Body of pancreas (tissue), 4 donors: ENCODE measurements at places on chromosomes 6 and 20.
A peak's percentile ranks its signal among the peaks of the same experiment; 100 is the strongest.

DNA sequence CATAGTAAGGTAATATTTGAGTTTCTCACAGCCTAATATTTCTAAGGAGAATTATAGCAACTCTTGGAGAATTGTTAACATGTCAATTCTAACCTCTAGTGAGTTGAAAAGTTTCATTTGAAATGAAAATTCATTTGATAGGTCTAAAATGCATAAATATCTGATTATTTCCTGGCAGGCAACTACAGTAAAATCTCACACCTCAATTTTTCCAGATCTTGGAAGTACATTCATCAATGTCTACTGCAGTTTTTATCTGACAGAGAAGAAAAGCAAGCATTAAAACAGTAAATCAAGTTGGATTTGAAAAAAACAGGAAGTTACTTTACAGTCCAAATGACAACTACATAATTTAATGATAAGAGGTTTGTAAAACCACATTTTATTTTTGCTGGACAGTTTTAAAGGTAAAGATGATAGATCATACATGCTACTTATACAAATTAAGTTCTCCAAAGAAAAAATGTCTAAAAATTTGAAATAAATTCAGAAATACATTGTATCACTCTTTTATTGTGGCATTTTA is 631.3 kb downstream of the EYS start:
- no peak for DNase-seq
- H3K4me3 ChIP-seq = no peak overlapping the region
- no peak overlapping the region for H3K27ac ChIP-seq
- no peaks in the 10 kb centered on the region for H3K27me3 ChIP-seq
- H3K4me1 ChIP-seq = no peaks in the 10 kb centered on the region

- no peak overlapping the region for H3K4me3 ChIP-seq
- H3K4me1 ChIP-seq = peaks cover 68% of the 10 kb centered on the region
- peak overlapping the region; percentile 39 for H3K27ac ChIP-seq
Measured at GRCh38 chr20:32454164-32455145, 96.3 kb downstream of the ASXL1 start.

- no peak overlapping the region for H3K27ac ChIP-seq
- no peaks in the 10 kb centered on the region for H3K36me3 ChIP-seq
- H3K4me3 ChIP-seq = no peak overlapping the region
- H3K27me3 ChIP-seq = no peaks in the 10 kb centered on the region
- no peak for DNase-seq
- no peaks in the 10 kb centered on the region for H3K4me1 ChIP-seq
Measured at GRCh38 chr6:48957781-48958180, 505.3 kb downstream of the MMUT start.

DNA sequence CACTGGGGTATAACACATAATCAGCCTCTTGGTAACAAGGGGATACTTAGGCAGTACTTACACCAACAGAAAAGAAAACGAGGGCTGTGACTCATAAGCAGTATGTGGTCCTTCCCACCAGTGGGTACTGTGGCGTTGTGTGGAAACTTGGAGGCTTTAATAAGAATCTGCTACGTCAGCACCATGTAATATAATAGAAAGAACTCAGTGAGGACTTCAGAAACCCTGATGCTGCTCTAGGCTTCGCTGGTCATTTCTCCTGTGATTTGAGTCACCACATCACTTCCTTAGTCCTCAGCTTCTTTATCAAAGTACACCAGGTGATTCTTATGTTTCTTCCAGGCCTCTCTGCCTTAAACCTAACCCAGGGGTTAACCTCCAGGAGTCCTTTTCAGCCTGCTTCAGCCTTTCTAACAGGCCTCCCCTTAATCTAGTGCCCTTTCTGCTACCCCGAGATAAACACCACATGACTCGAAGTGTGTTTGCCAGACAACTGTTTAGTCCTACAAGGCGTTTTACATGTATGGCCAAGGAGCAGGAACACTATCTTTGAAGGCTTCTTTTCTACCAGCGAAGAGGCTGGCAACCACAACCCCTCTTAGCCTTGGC is 68.5 kb downstream of the FYN start:
- H3K4me3 ChIP-seq = no peak overlapping the region
- DNase-seq = no peak
- no peaks in the 10 kb centered on the region for H3K27me3 ChIP-seq
- no peaks in the 10 kb centered on the region for H3K36me3 ChIP-seq

GRCh38 chr6:158620963-158621693 is 23.4 kb downstream of the DYNLT1 start:
- H3K27me3 ChIP-seq = no peaks in the 10 kb centered on the region
- peaks cover 8% of the 10 kb centered on the region for H3K36me3 ChIP-seq
- H3K27ac ChIP-seq = no peak overlapping the region
- peak; percentile 7 for DNase-seq

DNA sequence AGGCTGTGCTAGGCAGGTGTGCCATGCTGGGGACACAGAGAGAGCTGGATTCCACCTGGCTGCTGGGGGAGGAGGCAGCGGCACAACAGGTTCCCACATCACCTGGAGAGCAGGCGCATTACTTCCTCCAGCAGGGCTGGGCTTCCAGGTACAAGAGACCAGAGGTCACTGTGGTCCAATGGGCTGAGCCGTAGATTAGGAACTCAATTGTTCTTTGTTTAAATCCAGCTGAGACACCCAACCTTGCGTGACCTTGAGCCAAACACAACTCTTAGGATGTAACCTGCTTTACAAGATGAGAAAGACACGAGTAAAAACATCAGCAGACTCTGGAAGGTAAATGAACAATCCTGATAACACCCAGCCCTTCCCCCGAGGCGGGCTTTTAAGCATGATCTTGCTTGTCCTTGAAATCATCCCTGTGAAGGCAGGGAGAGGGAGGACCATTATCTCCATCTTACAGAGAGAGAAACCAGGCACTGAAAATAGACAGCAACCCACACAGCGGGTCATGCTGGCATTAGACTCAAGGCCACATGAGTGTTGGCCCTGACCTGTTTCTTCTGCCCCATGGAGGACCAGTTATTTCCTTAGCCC is 216.5 kb upstream of the RREB1 start:
- H3K36me3 ChIP-seq = no peaks in the 10 kb centered on the region
- DNase-seq = peak; percentile 27
- H3K27me3 ChIP-seq = no peaks in the 10 kb centered on the region
- H3K4me1 ChIP-seq = peaks cover 6% of the 10 kb centered on the region
- no peak overlapping the region for H3K4me3 ChIP-seq

DNA sequence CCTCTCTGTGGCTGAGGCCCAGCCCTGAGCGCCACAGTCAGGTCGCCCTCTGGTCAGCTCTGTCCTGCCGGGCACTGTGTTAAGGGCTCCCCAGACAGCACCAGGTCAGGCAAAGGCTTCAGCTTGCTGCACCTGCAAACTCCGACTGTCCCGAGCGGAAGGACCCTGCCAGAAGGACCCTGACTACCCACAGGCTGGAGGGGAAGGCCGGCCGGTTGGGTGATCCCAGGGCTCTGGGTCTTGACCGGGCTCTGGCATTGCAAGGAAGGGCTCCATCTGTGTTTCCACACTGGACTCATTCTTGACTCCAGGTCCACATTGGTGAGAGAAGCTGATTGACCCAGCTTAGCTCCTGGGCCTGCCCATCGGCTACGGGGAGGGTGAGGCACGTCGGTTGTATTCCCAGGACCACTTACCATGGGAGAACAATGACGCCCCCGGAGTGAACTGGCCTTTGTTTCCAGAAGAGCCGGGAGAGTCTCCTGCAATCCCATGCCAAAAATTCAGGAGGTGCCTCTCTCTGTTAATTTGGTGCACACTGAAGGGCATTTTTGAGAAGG is 229.8 kb downstream of the TAF4 start:
- no peak for DNase-seq
- no peaks in the 10 kb centered on the region for H3K27me3 ChIP-seq
- no peaks in the 10 kb centered on the region for H3K4me1 ChIP-seq
- no peak overlapping the region for H3K4me3 ChIP-seq
- H3K27ac ChIP-seq = no peak overlapping the region

DNA sequence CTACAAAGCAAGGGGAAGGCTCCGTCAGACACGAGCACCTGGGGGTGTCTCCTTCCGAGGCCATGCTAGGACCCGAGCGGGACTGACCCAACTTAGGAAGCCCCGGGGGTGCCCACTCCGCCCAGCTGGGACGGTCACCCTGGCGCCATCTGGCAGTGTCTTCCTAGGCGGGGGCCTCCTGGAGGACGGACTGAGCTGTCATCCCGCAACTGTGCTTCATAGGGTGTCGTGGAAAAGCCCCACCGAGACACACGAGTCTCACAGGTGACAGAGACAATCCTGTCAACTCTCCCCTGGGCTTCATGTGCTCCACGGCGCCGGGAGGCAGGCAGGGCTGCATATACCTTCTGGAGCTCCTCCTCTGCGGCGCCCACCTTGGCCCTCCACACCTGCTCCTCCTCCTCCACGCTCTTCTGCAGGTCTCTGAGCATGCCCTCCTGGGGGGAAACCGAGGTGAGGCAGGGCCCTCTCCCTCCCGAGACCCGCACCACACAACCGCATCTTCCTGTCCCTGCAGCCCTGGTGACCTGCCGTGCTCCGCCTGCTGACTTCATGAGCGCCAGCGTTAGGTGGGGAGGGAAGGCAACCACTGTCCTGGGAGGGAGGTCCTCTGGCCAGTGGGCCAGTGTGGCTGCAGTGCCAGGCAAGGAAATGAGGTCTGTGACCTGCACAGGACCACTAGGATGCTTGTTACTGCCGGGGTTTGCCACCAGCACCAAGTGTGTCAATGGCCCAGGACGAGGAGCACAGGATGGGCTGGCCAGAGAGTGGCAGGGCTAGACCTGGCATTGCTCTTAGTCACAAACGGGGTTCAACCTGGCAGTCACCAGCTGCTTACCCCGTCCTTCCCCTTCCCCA is 50.7 kb downstream of the DSTN start:
- H3K27me3 ChIP-seq = no peaks in the 10 kb centered on the region
- peak; percentile 2 for DNase-seq
- H3K4me3 ChIP-seq = no peak overlapping the region
- H3K4me1 ChIP-seq = peaks cover 28% of the 10 kb centered on the region

- no peaks in the 10 kb centered on the region for H3K36me3 ChIP-seq
- no peaks in the 10 kb centered on the region for H3K4me1 ChIP-seq
- H3K4me3 ChIP-seq = no peak overlapping the region
Measured at GRCh38 chr6:45353654-45354053, 24.1 kb downstream of the SUPT3H start.

DNA sequence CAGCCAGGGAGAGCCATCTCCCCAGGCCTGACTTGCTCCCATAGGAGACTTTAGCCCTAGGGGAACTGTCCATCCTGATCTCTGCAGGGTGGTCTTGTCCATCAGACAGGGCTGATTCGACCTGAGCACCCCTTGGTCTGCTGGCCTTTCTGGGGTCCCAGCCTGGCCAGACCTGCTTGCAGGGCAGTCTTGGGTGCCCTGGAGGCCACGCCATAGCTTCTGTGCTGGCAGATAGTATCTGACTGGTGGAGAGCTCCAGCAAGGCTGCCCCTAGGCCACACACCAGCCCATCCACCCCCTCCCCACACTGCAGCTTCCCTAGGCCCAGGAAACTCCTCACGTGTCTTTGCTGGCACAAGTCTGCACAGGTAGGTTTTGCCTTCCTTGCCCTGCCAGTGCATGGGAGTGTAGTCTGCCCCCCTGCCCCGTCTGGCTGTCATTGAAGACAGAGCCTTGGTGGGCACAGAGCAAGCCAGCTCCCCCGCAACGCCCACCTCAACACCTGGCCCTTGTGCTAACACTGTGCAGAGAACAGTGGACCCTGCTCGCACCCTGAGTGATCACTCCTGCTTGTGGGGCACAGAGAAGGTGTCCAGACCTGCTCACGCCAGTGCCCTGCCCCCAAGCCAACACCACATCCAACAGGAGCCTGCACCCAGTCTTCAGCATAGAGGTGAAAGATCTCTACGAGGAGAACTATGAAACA is 32.4 kb downstream of the CCN2 start:
- H3K27me3 ChIP-seq = no peaks in the 10 kb centered on the region
- H3K36me3 ChIP-seq = no peaks in the 10 kb centered on the region
- no peak overlapping the region for H3K27ac ChIP-seq
- H3K4me1 ChIP-seq = no peaks in the 10 kb centered on the region

DNA sequence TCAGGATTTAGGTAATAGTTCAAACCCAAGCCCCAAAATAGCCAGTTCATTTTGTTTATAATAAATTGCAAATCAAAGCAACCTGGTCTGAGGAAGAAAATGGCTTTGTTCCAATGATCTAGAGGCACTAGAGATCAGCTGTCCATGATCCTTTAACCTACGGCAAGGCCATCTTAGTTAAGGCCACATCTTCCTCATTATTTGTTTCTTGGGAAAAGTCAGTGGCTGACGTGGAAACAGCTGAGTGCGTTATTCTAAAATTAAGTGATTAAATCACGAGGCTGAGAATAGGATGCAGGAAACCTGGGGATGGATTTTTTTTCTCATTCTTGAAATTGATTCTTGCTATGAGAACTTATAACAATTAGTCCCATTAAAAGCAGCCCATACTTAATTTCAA is 10.1 kb upstream of the TENT5A start:
- no peak overlapping the region for H3K4me3 ChIP-seq
- peaks cover 10% of the 10 kb centered on the region for H3K4me1 ChIP-seq
- no peaks in the 10 kb centered on the region for H3K36me3 ChIP-seq
- H3K27ac ChIP-seq = no peak overlapping the region
- no peak for DNase-seq
- no peaks in the 10 kb centered on the region for H3K27me3 ChIP-seq

GRCh38 chr6:14716499-14717146 is 529.2 kb upstream of the JARID2 start:
- no peak overlapping the region for H3K27ac ChIP-seq
- DNase-seq = no peak
- H3K4me3 ChIP-seq = no peak overlapping the region
- no peaks in the 10 kb centered on the region for H3K27me3 ChIP-seq
- no peaks in the 10 kb centered on the region for H3K4me1 ChIP-seq

DNA sequence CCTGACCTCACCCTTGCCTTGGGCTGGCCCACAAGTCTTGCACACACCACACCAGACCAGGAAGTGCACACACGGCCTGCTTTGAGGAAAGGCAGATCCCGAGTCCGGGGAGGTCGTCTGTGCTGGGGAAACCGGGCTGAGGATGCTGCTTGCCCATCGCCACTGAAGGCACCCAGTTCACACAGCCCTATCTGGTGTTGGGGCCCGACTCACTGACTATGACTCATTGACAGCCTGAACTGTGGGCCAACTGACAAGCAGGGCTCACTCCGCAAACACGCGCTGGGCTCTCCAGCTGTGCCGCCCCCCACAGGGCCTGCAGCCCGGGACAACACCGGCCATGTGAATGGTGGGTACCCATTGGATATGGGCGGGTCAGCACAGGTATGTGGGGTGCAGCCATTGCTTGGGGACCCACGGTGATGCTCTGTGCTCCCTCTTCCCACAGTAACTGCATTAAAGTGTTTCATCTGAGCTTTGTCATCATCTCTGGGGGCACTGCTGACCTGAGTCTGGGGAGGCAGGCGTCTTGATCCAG is 1.6 kb downstream of the SAMD10 start:
- H3K4me3 ChIP-seq = no peak overlapping the region
- DNase-seq = peak; percentile 16
- H3K36me3 ChIP-seq = no peaks in the 10 kb centered on the region
- H3K27ac ChIP-seq = no peak overlapping the region

- no peaks in the 10 kb centered on the region for H3K4me1 ChIP-seq
- no peak overlapping the region for H3K27ac ChIP-seq
- no peak overlapping the region for H3K4me3 ChIP-seq
- H3K27me3 ChIP-seq = no peaks in the 10 kb centered on the region
- DNase-seq = no peak
- H3K36me3 ChIP-seq = no peaks in the 10 kb centered on the region
Measured at GRCh38 chr6:134868812-134869211, 81.1 kb downstream of the ALDH8A1 start.

GRCh38 chr6:146289816-146290588 is 253.6 kb upstream of the RAB32 start:
- H3K4me1 ChIP-seq = no peaks in the 10 kb centered on the region
- H3K27me3 ChIP-seq = no peaks in the 10 kb centered on the region
- H3K36me3 ChIP-seq = no peaks in the 10 kb centered on the region
- no peak overlapping the region for H3K4me3 ChIP-seq
- no peak for DNase-seq

GRCh38 chr6:108625581-108625980 is 64.9 kb downstream of the FOXO3 start:
- H3K4me1 ChIP-seq = peaks cover 97% of the 10 kb centered on the region
- H3K27me3 ChIP-seq = no peaks in the 10 kb centered on the region
- H3K27ac ChIP-seq = no peak overlapping the region
- DNase-seq = no peak
- no peaks in the 10 kb centered on the region for H3K36me3 ChIP-seq
